HTR-8/SVneo (cell line): ENCODE measurements at places on chromosomes 3 and 15.

GRCh38 chr15:73928971-73929627, 2.8 kb downstream of the LOXL1 start:
- DNase-seq: no peak

GRCh38 chr3:143736205-143736997, 111.9 kb downstream of the SLC9A9 start:
- no peak for DNase-seq

GRCh38 chr3:191005790-191006189, 143.3 kb upstream of the GMNC start:
- DNase-seq: no peak

DNA sequence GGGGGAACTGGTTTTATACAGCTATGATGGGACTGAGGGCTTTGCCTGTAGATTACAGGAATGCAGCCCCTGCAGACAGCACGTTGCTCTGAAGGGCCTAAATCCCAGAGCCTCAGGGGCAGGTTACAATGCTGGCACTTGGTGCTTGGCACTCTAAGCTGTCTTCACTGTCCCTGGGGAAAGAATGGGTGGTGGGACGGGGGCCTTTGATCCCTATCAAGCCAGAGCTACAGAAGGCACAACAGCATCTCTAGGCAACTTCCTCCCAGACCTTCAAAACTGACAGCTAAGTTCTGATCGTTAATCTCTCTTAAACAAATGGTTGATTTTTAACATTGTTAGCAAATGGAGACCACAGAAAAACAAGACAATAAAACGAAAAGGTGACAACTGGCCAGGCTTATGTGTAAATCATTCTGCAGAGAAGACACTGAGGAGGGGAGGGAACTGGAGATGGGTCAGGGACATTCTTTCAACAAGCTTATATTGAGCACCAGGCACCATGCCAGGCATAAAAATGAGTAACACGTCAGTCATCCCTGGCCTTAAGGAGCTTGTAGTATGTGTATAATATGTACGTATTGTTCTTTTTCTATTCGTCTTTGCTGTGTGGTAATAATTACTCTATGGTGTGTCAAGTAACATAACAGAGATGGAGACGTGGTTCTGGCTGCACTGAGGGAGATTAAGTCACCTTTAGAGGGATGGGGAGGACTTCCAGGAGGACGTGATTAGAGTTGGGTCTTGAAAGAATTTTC, 49.1 kb downstream of the CA12 start:
- peak; percentile 78 for DNase-seq
